ENCODE measurements at places on chromosomes 3 and 15. TPM values are rescaled to one million over a fixed set of nuclear protein-coding genes. Genes with fewer than 3 reads are reported as not detected.

DNA sequence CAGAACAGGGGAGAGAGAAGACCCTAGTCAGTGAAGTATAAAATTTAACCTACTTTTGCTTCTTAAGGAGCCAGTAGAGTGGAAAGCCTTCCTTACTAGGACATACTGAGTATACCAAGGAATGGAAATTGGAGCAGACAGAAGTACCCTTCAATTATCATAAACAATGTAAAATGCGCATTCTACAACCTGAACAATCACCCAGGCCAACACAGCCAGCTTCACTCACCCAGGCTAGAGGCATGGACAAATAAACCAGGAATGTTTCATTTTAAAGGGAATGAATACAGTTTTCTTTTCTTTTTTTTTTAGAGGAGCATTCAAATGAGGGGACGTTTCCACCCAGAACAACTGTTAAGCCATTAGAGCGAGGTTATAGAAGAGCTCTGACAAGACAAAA is 41.9 kb upstream of the PLXND1 start:
- DNase-seq = no peak

The ECE2 gene
- polyA plus RNA-seq = 0.43 TPM

DNA sequence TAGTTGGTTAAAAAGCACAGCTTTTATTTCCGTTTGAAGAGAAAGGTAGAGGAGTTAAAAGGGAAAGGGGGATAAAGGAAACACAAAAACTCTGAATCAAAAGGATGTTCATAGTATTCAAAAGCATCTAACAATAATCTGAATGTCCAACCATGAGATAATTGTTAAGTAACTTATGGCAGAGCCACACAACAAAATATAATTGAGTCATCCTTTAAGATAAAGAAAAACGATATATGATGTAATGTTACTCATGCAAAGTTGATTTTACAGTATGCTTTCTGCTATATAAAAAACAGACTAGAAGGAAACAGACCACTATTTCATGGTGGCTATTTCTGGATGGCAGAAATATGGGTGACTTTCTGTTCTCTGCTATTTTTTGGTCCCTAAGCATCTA is 3.9 kb downstream of the XPC start:
- no peak for DNase-seq

DNA sequence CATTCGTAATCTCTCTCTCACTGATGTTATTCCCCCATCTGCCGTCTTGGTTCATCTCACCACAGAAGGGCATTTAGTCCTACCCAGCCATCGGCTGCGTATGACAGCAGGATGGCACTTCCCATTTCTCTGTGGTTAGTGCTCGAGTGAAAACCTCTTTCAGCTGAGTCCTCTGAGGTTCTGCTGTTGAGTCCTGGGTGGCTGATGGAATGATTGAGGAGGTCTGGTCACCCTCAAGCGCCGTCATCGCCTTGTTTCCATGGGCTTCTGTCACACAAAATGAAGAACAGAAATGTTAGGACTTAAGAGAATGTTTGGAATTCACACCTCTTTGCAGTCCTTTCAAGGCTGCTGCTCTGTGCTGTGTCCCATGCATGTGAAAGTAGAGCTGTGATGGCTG is 9.4 kb upstream of the SACM1L start:
- no peak for DNase-seq

- no peak for DNase-seq
Measured at GRCh38 chr15:82064824-82065223, 19.0 kb upstream of the MEX3B start.

- peak; percentile 53 for DNase-seq
Measured at GRCh38 chr3:38651153-38651789, 1.8 kb upstream of the SCN5A start.

- no peak for DNase-seq
Measured at GRCh38 chr3:45565342-45565741, 29.2 kb upstream of the LIMD1 start.

The HRG gene
- not detected for polyA plus RNA-seq

DNA sequence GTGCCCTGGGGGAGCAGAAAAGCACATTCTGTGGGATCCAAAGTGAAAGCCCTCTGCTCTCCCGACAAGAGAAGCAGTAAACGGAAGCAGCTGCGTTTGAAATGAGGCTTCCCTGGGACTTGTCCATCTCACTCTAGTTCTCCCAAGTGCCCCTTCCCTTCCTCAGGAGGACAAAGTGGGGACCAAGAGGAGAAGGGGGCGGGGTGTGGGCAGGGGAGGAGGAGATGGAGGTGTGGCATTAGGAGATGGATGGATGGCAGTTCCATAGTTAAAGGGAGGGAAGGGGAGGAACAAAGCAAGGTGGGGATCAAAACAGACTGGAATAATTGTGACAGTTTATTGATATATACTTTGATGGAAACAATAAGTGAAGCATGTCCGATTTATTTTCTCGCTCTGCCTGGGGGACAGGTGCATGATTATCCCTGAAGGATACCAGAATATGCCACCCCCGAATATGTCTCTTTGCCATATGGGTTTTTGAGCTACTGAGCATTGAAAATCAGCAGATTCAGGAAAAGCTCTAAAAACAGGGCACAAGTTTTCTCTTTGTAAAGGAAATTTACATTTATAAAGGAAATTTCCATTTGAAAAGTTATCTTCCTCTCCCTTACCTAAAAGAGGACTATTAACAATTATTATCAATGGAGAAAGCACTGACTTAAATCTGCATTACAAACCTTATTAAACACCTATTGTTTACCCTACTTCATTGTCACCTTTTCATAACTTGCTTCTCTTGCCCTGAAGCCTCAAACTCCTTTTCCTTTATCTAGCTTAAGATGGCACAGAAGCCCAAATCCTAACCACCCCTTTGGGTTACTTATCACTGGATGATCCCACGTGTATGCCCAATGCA is 58.9 kb upstream of the DAZL start:
- no peak for DNase-seq

The CLN6 gene
- 10.9 TPM for polyA plus RNA-seq

The TAMM41 gene
- 17.2 TPM for polyA plus RNA-seq

DNA sequence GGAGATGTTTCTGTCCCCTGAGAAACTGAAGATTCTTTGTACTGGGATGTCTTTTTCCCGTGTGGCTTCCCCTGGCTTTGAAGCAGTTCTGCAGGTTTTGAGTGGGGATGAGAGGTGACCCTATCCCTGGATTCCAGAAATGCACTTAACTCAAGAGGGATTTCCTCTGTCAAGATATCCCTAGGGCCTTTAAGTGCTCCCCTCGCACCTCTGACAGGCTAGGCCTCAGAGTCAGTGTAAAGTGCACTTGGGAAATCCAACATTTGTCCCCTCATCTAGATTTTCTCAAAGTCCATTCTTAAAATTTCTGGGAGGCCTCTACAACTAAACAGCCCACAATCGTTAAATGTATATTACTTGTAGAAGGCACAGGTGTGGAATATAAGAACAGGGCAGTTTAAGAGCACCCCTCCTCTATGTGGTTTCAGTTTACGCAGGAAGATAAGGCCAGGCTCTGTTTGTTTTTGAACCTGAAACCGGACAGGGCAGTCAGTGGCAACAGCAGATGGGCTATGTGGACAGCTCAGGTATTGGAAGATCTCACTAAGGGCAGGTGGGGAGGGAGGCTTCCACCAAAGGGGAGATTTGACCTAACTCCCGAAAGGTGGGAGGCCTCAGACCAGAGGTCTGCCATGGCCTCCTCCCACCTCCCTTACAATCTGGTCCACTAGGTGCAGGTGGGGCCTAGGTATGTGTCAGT is 4.8 kb downstream of the C3orf52 start:
- no peak for DNase-seq

- DNase-seq = no peak
Measured at GRCh38 chr15:76177491-76178040, 117.8 kb downstream of the TMEM266 start.

All from ovary (tissue), 10 donors.